NCI-H2029 treated with DMSO at 0.1 percent for 48 hours (cell line): ENCODE measurements at places on chromosomes 11 and 22.

DNA sequence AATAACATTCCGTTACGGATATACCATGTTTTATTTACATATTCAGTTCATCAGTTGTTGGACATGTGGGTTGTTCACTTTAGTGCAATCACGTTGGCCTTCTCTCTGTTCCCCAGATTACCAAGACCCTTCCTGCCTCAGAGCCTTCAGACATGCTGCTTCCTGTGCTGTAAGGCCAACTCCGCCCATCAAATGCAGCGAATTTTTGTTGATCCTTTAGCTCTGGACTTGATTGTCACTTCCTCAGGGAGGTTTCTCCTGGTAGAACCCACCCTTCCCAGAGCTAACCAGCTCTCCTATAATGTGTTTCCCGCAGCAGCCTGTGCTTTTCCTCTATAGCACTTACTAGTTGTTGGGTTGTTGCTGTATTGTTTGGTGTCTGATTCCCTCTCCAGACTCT is 39.4 kb downstream of the SWAP70 start:
- DNase-seq = no peak

DNA sequence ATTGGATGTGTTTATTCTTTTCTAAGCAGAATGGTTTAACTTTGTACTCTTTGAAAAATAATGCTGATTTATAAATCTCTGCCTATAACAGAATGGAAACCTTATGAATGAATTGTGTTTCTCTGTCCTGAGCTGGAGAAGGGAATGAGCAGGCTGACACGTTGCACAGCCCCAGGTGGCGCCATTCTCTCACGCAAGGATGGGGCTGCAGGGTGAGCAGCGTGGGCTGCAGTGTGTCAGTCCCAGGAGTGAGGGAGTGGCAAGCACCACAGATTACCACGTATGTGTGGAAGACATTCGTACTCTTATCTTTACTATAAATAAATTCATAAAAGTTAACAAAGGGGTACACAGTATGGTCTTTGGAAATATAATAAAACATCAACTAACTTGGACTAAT is 33.4 kb downstream of the FDX1 start:
- DNase-seq = peak; percentile 8

- DNase-seq = no peak
Measured at GRCh38 chr11:46947399-46948077, 11.0 kb downstream of the CSTPP1 start.

- no peak for DNase-seq
Measured at GRCh38 chr11:75663808-75664207, 5.0 kb downstream of the MAP6 start.

GRCh38 chr11:33734441-33735270 is 1.6 kb downstream of the CD59 start:
- peak; percentile 54 for DNase-seq
